Activated B cell treated with CpG ODN at 0.5 μM for 24 hours (primary cell): ENCODE measurements at places on chromosomes 16 and 17. TPM values are rescaled to one million over a fixed set of nuclear protein-coding genes. Genes with fewer than 3 reads are reported as not detected.

The HSF4 gene
- 5.9 and 7.3 TPM in 2 replicates for total RNA-seq

The CTRB1 gene
- not detected in 2 replicates for total RNA-seq

GRCh38 chr17:20935740-20936139 is 107.1 kb downstream of the USP22 start:
- DNase-seq: no peak
- no peak overlapping the region for H3K27ac ChIP-seq
- H3K4me3 ChIP-seq: no peak overlapping the region
- no peaks in the 10 kb centered on the region for H3K36me3 ChIP-seq

- no peak overlapping the region for H3K4me3 ChIP-seq
- peaks cover 11% of the 10 kb centered on the region for H3K4me1 ChIP-seq
- DNase-seq: no peak
- peaks cover 67% of the 10 kb centered on the region for H3K36me3 ChIP-seq
- no peaks in the 10 kb centered on the region for H3K27me3 ChIP-seq
These were observed 5.6 kb downstream of the MRPL27 start for GRCh38 chr17:50367401-50367800.
